Gastroesophageal sphincter (tissue), 4 donors: ENCODE measurements at places on chromosomes 7 and 10.

- peak; percentile 80 for ATAC-seq
Measured at GRCh38 chr10:19815731-19816410, 361 bp upstream of the PLXDC2 start.

- ATAC-seq = no peak
Measured at GRCh38 chr10:101263150-101263752, 34.0 kb upstream of the LBX1 start.

- no peak for ATAC-seq
Measured at GRCh38 chr7:122520971-122521555, 177.9 kb downstream of the RNF133 start.

DNA sequence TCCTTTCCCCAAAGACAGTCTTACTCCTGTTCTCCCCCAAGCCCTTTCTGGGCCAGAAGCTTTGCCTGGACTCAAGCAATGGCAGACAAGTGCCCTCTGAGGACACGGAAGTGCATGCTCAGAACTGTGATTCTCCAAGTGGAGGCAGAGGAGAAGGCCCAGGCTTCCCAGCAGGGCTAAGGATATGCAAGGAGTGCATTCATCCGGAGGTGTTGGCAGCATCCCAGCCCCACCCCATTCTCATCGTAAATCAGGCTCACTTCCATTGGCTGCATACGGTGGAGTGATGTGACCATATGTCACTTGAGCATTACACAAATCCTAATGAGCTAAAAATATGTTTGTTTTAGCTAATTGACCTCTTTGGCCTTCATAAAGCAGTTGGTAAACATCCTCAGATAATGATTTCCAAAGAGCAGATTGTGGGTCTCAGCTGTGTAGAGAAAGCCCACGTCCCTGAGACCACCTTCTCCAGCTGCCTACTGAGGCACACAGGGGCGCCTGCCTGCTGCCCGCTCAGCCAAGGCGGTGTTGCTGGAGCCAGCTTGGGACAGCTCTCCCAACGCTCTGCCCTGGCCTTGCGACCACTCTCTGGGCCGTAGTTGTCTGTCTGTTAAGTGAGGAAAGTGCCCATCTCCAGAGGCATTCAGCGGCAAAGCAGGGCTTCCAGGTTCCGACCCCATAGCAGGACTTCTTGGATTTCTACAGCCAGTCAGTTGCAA is 1.4 kb upstream of the RBP3 start:
- ATAC-seq = no peak

- no peak for ATAC-seq
Measured at GRCh38 chr10:130301021-130301892, 165.1 kb downstream of the GLRX3 start.

DNA sequence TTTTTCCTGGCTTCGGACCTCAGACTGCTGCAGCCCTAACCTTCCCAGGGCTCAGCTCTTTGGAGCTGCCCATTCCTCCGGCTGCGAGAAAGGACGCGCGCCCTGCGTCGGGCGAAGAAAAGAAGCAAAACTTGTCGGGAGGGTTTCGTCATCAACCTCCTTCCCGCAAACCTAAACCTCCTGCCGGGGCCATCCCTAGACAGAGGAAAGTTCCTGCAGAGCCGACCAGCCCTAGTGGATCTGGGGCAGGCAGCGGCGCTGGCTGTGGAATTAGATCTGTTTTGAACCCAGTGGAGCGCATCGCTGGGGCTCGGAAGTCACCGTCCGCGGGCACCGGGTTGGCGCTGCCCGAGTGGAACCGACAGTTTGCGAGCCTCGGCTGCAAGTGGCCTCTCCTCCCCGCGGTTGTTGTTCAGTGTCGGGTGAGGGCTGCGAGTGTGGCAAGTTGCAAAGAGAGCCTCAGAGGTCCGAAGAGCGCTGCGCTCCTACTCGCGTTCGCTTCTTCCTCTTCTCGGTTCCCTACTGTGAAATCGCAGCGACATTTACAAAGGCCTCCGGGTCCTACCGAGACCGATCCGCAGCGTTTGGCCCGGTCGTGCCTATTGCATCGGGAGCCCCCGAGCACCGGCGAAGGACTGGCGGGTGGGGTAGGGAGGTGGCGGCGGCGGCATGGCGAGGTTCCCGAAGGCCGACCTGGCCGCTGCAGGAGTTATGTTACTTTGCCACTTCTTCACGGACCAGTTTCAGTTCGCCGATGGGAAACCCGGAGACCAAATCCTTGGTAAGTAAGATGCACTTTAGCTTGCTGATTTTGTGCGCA is at the start of gene PLXDC2:
TSS of gene PLXDC2 (plus strand) at position 22 of the 820 bp plus-strand sequence.
- peak; percentile 36 for ATAC-seq

- ATAC-seq = no peak
Measured at GRCh38 chr7:66500087-66500486, 128.6 kb upstream of the KCTD7 start.

DNA sequence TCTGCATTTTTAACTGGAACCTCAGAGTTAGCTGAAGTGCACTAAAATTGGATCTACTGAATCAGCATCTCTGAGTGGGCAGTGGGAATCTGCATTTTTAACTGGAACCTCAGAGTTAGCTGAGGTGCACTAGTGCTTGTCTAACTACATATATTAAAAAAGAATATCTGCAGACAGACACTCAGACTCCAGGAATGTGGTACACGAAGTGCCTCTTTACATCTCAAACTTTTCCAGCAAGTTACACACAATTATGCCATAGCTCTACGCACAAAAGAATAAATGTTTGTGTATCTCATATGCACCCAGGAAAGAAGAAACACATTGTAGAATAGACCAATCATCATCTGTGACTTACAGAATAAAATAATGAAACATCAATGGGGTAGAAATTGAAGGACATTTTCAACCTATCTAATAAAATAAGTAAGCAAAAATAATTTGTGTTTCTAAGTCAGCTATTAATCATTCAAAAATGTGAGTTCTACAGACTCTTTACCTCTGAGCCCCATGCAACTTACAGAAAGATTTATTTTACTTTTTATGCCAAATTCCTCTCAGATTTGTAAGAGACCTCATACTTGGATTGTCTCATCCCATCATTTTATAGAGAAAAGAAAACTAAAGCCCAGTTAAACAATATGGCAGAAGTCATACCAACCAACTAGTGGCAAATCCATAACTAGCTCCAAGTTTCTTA is 28.3 kb downstream of the PPP1R3A start:
- no peak for ATAC-seq

- ATAC-seq = no peak
Measured at GRCh38 chr7:98399462-98399861, 1.4 kb downstream of the BAIAP2L1 start.

- peak; percentile 66 for ATAC-seq
Measured at GRCh38 chr7:115230882-115231571, 309.1 kb downstream of the MDFIC start.

DNA sequence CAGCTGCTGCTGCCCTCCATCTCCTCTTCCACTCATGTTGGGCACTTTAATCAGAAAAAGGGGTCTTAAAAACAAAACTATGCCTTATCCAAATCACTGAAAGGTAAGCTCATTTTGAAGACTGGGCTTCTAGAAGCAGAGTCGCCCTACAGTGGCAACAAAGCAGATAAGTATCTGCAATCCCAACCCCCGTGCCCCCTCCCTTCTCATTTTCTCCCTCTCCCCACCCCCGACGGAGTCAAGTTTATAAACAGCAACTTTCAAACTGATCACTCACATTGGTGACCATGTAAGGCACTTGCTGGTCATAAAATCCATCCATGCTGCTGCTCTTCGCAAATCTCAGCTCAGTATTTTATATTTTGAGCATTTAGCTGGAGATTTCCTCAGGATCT is 738 bp downstream of the ETV1 start:
- ATAC-seq = no peak

- no peak for ATAC-seq
Measured at GRCh38 chr10:3180355-3181025, 7.9 kb upstream of the PITRM1 start.
